ENCODE measurements at places on chromosomes 7 and 10.

- no peak for DNase-seq
Measured at GRCh38 chr10:48391994-48392393, 85.5 kb downstream of the MAPK8 start.

GRCh38 chr10:59456199-59456598 lies 93.8 kb upstream of the FAM13C start:
- no peak for DNase-seq

GRCh38 chr10:127346604-127347003 lies 150.2 kb upstream of the INSYN2A start:
- no peak for DNase-seq

DNA sequence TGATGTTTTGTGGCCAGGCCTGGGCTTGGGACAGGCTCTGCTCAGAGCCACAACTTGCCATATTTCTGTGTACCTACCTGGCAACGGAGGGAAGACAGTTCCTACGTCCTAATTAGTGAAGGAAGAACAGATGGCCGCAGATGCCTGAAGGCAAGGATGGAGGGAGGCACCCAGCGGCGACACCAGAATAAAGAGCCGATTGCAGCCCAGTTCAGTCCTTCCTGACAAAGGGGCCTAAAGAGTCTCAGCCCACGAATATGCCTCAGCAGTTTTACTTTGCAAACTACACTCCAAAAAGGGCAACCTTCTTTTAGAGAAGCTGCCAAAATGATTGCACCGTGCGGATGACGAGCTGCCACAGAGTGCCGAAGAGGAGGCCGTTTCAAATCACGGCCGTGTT lies 585.8 kb downstream of the GLRX3 start:
- no peak for DNase-seq

DNA sequence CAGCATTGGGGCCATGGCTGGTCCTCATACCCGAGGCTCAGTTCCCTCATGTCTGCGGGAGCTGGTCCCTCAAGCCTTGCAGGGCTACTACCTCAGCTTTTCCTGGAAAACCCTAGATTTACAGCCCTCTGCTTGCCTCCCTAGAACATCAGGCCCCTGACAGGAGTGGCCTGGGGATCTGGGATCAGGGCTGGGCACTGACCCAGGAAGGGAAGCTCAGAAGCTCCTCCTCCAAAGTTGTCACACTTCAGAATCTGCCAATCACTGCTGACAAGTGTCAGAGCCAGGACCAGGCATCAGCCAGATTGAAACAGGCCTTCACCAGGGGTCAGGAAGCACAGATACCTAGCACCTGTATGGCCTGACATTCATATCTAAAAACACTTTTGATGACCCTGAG lies 115.2 kb downstream of the GRID1 start:
- no peak for DNase-seq

DNA sequence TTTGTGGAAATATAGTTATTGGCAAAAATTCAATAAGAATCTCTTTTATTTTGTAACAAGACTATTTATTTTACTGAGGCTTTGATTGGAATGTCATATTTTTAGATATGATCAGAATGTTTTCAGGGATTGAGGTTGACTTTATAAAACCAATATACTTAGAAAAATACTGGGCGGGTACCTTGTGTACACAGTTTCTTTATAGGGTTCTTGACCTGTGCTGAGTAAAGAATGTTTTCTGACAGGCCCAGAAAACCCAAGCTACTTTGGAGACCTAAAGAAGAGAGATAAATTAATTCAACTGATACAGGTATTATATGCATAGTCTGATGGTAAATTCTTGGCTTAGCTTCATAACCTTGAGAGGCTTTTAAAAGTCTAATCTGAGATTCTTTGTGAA lies 23.9 kb upstream of the SPAM1 start:
- DNase-seq, result no peak

GRCh38 chr10:34864149-34865067 lies 49.3 kb upstream of the PARD3 start:
- no peak for DNase-seq

- no peak for DNase-seq
Measured at GRCh38 chr7:47119261-47119865, 462.5 kb downstream of the TNS3 start.

DNA sequence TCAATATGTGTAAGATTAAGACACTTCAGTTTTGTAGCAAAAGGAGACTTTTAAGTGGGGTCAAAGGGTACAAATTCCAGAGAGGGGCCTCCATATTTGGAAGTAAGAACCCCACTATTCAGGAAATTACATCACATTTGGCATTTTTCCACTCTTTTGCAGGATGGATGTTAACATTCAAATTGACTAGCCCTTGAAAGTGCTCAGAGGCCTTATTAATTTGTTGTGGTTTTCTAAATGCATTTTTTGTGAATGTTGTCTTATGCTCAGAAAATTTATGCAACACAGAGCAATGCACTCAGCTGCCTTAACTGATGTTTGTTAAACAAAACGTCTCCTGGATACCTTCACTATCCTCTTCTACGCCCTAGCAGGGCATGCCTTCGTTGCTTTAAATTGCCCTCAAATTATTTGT lies 50.9 kb upstream of the PDLIM1 start:
- no peak for DNase-seq

DNA sequence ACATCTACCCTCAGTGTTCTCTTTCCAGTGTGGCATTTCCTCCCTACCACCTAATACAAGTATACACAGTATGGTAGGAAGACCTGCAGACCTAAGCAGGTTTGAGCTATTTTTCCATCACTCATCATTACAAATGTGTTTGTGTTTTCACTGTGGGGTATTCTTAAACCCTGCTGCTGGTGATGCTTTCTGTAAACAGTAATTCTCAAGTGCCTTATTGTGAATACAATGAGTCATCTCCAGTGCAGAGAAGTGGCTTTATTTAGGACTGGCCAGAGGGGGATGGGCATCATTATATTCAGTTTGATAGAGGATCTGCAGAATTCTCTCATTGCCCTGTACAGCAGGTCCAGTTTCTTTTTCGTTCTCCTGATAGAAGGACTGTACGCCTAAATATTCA lies 63.7 kb downstream of the GRM8 start:
- no peak for DNase-seq

GRCh38 chr10:91023700-91024398 lies 103.0 kb upstream of the ANKRD1 start:
- DNase-seq, result no peak

GRCh38 chr10:6580279-6581029 lies 378 bp upstream of the PRKCQ start:
- peak; percentile 76 for DNase-seq

GRCh38 chr7:37832194-37832593 lies 16.2 kb upstream of the NME8 start:
- DNase-seq, result no peak

DNA sequence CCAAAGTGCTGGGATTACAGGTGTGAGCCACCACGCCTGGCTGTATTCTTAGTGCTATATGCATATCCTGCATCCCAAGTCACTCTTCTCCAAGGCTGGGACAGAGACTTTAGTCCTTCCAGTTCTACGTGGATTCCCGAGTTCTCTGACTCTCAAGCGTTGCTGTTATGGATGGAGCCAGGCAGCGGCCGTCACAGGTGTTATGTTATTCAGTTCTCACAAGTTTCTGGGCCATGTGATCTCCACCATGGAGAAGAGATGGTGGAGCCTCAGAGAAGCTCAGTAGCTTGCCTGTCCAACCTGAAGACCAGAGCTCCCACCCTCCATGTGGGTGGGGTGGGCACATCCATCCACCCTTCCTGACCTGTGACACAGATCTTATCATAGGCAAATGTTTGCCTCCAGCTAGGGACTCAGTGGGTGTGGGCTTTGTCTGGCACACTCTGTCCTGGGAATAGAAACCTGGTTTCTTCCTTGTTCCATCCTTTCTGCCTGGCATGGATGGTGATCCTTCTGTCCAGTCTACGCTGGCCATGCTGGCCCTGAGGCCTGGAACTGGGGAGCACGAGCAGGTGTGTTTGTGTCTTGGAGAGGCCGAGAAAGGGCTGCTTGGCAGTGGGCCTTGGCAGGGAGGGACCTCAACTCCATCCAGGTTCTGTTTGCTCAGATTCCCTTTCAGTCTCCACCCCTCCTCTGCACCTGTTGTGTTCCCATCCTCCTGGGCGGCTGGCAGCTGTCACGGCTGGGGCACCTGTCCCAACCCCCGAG lies 55.3 kb downstream of the NEURL1 start:
- DNase-seq, result no peak

GRCh38 chr7:1520539-1521234 lies 9.8 kb upstream of the MAFK start:
- no peak for DNase-seq

GRCh38 chr10:68934994-68935393 lies 21.0 kb upstream of the DDX21 start:
- DNase-seq, result no peak

DNA sequence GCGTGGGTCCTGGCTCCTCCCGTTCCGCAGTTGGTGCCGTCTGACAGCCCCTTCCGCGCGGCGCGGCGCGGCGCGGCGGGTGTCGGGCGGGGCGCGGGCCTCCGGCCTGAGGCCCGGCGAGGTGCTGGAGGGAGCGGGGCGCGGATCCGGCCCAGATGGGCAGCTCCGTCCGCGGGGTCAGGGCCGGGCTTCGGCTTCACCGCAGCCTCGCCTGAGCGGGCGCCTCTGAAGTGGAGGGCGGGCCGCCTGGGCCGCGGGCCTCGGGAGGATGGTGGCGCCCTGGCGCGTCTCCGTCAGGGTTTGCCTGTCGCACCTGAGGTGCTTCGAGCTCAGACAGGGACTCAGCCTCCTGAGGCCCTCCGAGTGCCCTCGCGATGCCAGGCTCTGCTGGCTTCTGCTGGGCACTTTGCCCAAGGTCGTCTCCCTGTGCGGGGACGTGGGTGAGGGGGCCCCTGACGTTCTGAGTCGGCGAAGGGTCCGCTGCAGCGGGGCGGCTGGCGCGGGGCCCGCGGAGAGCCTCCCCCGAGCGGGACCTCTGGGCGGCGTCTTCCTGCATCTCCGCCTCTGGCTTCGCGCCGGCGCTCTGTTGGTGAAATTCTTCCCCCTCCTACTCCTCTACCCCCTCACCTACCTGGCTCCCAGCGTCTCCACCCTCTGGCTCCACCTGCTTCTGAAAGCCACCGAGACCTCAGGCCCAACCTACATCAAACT lies 473 bp downstream of the ADCK2 start:
- peak; percentile 64 for DNase-seq

GRCh38 chr10:126090911-126091728 lies 194.8 kb downstream of the FANK1 start:
- DNase-seq, result no peak

GRCh38 chr10:58894929-58895328 lies 281.5 kb upstream of the PHYHIPL start:
- DNase-seq, result no peak

- DNase-seq, result no peak
Measured at GRCh38 chr10:33087922-33088321, 129.9 kb upstream of the ITGB1 start.

- no peak for DNase-seq
Measured at GRCh38 chr10:63388421-63389031, 77.3 kb downstream of the JMJD1C start.

GRCh38 chr7:54964136-54964535 lies 54.7 kb upstream of the EGFR start:
- no peak for DNase-seq

- no peak for DNase-seq
Measured at GRCh38 chr7:85038466-85038865, 148.4 kb downstream of the SEMA3D start.

DNA sequence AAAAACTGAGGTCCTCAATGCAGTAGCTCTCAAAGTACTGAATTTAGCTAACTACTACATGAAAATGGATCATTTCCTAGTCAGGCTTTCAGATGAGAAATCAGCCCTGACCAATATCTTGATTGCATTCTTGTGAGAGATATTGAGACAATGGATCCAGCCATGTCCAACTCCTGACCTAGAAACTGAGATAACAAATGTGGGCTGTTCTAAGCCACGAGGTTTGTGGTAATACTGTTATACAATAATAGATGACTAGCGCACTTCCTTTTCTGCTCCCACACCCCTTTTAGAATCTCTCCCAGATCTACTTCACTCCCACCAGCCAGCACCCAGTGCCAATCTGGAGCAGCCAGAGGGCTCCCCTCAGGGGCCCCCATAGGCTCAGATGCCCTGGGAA lies 209.3 kb upstream of the KMT2E start:
- DNase-seq, result no peak

DNA sequence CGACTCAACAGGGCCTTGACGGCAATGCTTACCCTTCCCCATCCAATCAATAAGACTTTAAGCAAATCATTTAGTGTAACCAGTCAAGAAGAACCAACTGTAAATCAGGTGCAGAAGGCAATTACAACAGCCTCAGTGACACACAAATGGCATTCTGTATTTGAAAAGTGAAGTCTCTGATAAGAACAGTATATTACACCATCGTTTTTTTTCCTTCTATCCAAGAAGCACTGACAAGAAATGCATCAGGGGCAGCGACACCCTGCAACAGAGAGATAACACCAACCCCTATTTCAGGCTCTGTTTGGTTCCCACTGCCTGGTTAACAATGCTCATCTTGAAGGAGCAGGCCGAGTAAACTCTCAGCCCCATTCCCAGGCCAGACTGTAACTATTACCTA lies 204.0 kb upstream of the AOAH start:
- DNase-seq, result no peak

DNA sequence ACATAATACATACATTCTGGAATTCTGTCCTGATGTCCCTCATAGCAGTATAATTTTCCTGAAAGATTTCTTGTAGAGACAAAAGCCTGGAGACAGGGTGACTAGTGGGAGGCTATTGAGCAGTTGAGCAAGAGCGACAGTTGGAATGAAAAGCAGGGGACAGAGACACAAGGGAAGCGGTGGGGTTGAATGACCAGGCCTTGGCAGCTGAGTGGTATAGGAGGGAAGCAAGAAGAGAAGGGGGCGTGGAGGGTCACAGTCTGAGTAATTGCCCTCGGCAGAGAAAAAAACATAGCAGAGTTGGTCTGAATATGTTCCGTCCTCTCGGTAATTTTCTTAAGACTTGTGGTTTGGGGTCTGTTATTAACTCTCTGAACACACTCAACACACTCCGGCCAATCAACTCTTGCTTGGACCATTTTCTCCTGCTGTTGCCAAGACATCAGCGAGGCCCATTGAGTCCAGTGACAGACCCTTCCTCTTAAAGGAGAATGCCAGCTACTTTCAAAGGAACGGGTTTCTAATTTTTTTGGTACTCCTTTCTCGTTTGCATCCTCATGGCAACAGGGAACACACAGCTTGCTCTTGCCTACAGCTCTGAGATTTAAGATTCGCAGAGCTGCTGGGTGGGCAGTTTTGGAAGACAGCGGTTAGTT lies 5.3 kb upstream of the ACTR3B start:
- no peak for DNase-seq

DNA sequence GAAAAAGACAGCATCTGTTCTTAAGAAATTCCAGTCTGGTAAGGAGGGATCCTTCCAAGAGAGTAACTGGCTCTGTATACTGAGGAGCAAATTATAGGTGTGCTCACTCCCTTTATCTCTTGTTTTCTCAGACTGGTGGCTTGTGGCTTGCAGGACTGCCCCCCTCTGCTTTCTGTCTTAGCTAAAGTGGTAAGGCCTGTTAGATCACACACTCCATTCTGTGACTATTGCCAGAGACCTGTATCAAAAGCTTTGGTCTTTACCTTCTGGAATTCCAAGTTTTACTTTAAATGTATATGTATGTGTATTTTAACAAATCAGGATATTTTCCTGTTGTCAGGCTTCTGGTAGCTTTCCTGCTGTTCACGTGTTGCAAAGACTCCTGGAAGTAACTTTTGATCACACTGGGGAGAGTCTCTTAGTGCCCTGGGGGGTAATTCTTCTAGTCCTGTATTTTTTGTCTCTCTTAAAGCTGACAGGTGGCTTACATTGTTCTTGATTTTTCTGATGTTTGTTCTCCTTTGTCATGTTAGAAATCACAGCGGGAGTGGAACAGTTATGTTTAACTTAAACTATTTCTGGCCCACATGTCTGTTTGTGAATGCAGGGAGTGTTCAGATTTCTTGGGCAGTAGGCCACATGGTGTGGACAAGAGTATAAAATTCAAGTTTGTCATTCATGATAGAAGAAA lies 99.0 kb downstream of the PLPP4 start:
- no peak for DNase-seq
